ENCODE measurements at places on chromosomes 3 and 15.

GRCh38 chr3:134323966-134324962, 50.0 kb downstream of the AMOTL2 start:
- no peak for DNase-seq

DNA sequence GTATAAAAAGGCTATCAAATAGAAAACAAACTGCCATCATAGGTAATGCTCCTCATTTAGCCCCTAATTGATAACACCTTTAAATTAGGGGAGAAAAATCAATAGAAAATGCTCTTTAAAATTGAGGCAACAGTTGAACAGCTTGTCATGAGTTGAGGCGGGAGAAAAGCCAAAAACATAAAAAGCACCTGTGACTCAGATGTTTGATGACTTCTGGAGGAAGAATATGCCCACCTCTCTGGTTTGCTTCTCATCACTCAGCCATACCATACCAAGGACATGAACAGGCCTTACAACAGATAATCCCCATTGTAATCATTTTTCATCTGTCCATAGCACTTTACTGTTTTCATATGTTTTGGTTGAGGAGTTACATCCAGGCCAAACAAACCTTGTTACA, 246.0 kb downstream of the MYRIP start:
- no peak for DNase-seq

- DNase-seq = no peak
Measured at GRCh38 chr3:170330366-170330765, 27.1 kb upstream of the SKIL start.

GRCh38 chr3:170635385-170635735, 49.5 kb upstream of the SLC7A14 start:
- DNase-seq = no peak

DNA sequence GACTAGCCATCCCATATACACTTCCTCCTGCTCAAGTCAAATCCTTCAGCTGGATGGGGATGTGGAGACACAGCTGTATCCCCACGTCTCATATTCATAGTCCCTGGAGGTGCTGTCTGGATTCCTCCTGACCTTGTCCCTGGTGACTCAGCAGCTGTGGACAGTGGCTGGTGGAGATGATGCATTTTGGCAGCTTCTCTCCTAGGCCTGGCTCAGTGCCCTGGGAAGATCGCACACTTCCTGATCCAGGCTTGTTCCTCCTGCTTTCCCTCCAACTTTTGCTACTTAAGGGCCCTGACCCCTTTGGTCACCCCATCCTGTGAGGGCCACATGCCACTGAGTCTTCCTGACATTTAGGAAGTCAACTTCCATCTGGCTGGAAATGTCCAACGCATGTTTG, 44.4 kb downstream of the ADAMTSL3 start:
- no peak for DNase-seq

GRCh38 chr3:98329392-98330124, 24.1 kb upstream of the OR5K4 start:
- peak; percentile 39 for DNase-seq
